Thoracic aorta (tissue), 2 donors: ENCODE measurements at places on chromosomes 12 and 14.

DNA sequence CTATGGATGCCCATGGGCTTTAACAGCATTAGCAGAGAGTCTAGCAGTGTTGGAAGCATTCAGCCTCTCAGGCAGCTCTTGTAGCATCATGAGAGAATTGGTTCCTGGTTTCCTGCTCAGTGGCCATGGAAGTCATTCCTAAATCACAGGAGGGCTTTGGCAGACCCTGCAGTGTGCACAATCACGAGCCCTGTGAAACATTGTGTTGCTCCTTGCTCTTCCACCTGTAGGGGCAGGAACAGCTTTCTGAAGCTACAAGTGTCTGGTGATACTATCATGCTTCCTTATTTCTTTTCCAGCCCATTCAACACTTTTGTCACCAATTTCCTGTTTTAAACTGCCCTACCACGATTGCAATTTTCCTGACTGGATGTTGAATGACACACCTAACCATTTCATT, 402.2 kb upstream of the USP15 start:
- no peak for DNase-seq

- no peak for DNase-seq
Observed at GRCh38 chr12:100189636-100190394, 10.8 kb upstream of the ACTR6 start.

- no peak for DNase-seq
Observed at GRCh38 chr12:94297876-94298505, 149.6 kb downstream of the PLXNC1 start.

- DNase-seq = no peak
Observed at GRCh38 chr12:78562368-78563205, 302.0 kb upstream of the SYT1 start.

DNA sequence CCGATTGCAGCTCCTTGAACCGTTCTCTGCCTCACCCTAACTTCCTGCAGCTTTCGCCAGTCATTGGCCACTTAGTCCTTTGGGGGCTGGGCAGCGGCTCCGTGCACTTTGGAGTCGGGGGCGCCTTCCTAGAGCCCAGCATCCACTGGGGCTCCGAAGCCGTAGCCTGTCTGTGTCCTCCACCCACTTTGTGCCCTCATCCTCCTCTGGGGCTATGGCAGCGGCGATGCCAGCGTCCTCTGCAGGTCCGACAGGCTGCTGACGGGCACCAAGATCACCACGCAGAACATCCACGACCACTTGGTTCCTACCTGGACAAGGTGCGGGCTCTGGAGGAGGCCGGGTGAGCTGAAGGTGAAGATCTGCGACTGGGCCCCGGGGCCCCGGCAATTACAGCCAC, 11.8 kb upstream of the A2M start:
- no peak for DNase-seq

- no peak for DNase-seq
Observed at GRCh38 chr12:46224386-46224785, 44.5 kb downstream of the SLC38A1 start.

GRCh38 chr14:95885278-95885677, 8.6 kb downstream of the TUNAR start:
- no peak for DNase-seq

DNA sequence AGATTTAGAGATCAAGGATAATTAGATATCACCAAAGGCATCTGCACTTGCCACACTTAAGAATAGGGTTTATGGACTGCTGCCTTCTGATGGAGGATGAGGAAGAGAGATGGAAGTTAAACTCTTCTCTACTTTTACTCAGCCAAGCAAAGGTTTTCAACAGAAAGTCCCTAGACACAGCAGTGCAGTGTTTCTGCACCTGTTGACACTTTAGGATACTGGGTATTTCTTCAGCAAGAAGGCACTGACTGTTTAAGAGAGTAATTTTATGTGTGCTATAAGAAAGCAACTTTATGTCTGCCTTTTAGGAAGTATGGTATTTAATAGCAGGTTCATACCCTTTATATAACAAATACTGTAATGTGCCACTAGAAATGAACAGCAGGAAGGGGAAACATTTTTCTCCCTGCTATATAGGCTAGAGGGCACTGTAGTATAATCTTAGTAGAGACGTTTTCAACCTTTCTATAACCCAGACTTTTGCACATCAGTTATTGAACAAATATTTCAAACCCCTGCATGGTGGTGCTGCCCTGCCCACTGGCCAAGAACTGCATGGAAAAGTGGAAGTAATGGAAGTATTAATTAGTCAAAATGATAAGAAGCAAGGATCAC, 225.0 kb upstream of the GRIP1 start:
- DNase-seq = no peak

DNA sequence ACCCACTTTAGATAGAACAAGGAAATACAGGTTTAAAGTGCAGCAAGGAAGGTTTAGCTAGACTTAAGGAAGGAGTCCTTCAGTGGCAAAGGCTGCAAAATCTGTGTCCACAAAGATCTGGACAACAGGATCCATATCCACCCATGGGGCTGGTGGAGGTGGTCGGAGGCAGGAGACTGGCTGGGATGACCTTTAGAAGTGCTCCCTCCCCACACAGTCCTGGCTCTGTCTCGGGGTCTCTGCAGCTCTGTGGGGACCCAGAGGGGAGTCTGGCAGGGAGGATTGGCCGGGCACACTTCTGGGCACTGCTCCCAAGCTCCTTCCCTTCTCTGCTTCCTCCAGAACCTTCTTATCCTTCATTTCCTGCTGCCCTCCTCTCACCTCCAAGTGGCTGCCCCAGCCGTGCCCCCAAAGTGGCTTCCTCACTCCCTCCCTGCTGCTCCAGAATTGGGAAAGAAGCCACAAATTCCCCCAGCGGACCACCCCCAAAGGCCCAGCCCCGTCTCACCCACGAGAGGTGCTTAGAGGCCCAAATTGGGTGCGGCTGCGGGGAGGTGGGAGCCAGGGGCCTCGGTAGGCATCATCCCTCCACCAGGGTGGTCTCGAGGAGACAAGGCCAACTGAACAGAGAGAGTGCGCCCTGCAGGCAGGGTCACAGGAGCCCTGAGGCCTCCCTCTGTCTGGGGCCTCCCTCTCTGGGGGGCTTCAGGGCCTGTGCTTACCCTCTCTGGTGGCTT, 21.9 kb upstream of the PGF start:
- no peak for DNase-seq

DNA sequence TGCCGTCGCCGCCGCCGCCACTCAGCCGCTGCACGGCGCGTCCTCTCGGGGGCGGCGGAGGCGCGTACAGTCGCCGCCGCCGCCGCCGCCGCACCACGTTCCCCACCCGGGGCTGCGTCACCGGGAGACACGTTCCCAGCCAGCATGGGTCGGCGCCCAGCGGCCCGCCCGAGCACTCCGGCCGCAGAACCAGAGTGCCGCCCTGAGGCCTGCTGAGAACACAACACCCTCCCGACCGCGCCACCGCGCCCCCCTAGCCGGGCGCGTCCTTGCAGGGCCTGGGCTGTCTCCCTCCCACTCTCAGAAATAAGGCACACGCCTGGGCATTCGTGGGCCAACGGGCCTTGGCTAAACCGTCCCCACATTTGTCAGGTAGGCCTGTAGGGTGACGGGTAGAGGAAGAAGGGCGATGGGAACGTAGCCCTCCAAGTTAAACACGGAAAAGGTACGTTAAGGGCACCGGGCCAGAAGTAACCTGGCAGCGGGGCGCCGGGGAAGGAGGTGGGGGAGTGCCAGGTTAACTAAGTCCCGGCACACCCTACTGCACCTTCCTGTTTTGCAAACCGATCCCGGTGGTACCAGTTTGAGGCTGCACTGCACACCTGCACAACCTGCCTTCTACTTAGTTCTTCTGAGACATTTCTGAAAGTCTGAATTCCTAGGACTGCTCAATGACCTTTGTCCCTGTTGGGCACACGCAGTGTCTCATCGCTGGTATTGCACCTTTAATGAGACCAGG, at the start of gene MAP4K5:
MAP4K5 (minus strand) TSS at position 68 of the 739 bp plus-strand sequence. CDS start 520 bp downstream, outside the sequence.
- DNase-seq = peak; percentile 62

DNA sequence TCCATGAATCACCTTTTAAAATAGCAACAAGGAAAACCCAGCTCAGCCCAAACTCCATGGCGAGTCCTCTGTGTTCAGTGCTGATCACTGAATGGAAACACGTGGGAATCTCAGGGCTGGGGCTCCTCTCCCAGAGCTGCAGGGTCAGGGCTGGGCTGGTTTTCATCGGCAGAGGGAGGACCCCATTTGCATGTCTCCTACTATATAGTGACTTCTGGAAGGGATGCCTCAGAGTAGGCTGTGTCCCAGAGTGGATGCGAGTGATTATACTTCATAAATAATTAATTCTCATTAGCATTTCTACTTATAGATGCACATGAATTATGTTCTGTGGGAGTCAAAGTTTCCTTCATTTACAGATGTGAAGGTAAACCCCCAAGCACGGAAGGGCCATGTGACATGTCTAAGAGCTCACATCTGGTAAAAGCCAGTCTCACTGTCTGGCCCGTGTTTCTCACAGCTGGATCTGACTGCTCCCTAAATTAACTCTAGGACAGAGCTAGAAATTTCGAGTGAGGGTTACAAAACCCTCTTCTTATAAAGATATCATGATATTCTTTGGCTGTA, 685.0 kb downstream of the TMEM121 start:
- no peak for DNase-seq

DNA sequence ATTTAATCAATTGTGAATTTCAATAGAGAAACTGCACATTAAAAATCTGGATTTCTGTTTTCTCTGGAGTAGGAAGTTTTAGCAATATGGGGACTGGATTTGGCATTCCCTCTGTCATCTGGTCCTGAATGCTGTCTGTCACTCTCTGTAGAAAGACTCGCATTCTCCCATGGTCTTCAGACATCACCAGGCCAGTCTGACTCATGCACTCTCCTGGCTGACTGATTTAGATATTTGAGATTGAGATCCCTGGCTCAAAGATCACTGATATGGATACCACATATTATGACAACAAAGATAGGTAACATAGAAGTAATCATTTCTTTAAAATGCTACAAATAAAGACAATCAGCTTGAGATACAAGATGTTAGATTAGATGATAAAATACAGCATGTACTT, 524.5 kb downstream of the GALC start:
- no peak for DNase-seq

DNA sequence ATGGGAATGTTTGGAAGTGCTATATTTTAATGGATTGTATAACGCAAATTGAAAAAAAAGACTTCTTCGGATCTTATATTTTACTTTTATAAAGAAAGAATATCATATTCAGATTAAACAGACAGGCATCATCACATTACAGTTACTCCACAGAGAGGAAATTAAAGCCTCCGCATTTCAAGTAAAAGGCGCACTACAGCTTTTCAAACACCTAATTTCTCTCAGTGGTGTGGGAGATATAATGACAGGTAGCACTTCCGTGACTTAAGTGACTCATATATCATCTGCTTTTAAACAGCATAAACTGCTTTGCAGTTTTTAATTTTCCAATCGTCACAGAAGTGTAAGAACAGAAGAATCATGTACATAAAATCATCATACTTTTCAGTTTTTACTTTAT, 751.4 kb downstream of the FSCB start:
- DNase-seq = no peak

DNA sequence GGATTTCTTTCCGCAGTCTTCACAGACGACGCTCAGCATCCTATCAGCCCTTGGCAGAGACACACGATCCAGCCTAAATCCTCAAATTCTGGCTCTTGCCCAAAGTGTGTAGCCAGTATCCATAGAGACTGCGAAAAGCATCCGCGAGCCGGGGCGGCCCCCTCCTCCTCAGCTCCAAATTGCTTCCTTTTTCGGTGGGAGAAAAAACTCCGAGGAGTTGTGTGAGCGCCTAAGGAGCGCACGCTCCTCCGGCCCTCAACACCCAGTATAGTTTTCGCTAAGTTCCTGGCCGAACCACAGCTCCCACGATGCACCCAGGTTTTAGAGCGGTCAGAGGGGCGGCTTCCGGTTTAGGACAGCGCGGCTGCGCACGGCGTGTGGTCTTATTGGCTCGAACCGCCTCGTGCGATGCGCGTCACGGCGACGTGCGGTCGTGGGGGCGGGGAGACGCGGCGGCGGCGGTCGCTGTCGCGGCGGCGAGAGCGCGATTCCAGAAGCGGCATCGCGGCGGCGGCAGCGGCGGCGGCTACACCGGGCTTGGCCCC, at the start of gene ADIPOR2:
ADIPOR2 (plus strand) TSS at position 493 of the 545 bp plus-strand sequence. CDS start 63,274 bp downstream, outside the sequence.
- peak; percentile 85 for DNase-seq

GRCh38 chr14:60508363-60508706, 611 bp upstream of the SIX6 start:
- DNase-seq = no peak

DNA sequence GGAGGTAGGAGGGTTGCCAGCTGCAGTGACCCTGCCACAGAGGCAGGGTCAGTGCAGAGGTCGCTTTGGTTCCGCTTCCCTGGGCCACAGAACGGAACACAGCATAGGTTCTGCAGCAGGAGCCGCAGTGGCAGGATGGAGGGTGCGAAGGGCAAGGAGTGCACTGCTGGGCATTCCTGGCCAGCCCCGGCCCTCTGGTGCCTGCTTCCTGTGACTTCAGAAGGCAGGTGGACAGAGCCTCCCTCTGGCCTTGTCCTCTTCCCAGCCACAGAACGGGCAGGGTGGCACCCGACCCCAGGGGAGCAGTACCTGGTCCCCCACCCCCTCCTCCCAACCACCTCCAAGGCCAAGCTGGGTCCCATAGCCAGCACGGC, 37.7 kb downstream of the SLC8B1 start:
- DNase-seq = no peak

- no peak for DNase-seq
Observed at GRCh38 chr14:55336162-55336561, 64.9 kb downstream of the FBXO34 start.

GRCh38 chr12:55720071-55720564, at the start of gene RDH5:
TSS of gene RDH5 (plus strand) at chr12:55720393. CDS start at chr12:55721185, 792 bp downstream.
- DNase-seq = peak; percentile 74

DNA sequence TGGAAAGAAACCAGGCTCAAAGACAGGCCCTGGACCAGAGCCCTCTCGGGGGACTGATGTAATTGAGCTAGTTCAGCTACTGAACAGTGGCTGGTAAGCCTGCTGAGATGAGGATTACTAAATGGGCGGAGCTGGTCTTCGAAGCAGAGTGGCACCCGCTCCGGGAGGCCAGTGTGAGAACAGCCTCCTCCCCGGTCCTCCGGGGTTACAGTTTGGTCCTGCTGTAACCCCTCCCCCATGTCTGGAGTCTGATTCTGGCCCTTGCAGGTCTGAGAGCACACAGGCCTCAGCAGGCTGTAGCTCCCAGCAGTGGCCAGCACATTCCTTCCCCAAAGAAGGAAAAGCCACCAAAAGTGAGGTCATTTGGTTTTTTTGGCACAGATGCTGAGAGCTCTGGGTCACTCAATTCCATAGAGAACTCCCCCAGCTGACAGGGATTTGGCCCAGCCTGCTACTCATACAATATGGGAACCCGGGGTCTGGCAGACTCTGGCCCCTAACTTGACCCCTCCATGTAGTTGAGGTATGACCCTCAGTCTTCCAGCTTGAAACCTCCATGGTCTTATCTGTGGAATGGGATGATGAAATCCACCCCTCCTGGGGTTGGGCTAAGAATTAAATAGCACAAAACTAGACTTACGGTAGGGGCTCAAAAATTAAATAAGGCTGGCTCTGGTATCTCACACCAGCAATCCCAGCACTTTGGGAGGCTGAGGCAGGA, 39.0 kb downstream of the ACTN1 start:
- peak; percentile 78 for DNase-seq

GRCh38 chr12:3129301-3130056, 52.3 kb downstream of the TSPAN9 start:
- no peak for DNase-seq

- DNase-seq = no peak
Observed at GRCh38 chr12:79124385-79124784, 259.8 kb downstream of the SYT1 start.
